ENCODE measurements at places on chromosomes 4 and X.

DNA sequence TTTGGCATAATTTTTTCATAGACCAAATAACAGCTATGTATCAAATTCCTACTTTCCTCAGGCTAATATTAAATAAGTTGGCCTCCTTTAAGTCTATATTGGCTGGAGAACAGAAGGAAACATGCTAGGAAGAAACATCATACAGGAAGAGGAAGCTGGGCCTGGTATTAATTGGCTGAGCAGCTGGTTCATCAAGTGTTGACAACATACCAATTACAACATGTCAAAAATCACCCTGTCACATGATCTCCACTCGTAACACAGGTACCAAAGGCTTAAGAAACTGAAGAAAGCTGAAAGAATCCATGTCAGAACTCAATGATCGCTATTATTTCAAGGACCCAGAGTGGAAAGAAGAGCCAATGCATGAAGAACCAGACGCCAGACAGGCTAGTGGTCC lies 10.5 kb downstream of the WDFY3 start:
- no peak for DNase-seq

- no peak for DNase-seq
Observed at GRCh38 chr4:94897023-94897422, 139.3 kb downstream of the BMPR1B start.

DNA sequence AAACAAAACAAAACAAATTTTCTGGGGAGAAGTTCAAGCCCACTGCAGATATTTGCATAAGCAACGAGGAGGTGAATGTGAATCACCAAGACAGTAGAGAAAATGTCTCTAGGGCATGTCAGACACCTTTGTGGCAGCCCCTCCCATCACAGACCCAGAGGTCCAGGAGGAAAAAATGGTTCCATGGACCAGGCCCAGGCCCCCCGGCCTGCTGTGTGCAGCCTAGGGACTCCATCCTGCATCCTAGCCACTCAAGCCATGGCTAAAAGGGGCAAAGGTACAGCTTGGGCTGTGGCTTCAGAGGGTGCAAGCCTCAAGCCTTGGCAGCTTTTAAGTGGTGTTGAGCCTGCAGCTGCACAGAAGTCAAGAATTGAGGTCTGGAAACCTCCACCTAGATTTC lies 54.0 kb downstream of the LPAR4 start:
- DNase-seq: no peak

DNA sequence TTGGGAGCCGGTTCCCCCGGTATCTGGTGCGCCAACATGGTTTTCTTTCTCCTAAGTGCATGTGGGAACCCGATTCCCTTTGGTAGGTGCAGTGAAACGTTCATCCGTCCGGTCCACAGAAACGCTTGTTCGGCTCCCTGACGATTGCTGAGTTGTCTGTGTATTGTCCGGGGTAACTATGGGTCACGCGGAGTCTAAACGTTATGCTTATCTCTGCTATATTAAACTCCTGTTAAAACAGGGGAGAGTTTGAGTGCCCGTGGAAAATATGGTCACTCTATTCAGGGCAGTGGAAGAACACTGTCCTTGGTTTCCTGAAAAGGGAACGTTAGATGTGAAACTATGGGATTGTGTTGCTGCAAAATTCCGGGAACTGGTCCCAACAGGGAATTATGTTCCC lies 32.4 kb upstream of the MGST2 start:
- no peak for DNase-seq

- DNase-seq: no peak
Observed at GRCh38 chr4:84167093-84167492, 332.0 kb downstream of the NKX6-1 start.

GRCh38 chr4:93983140-93983539 lies 154.6 kb downstream of the ATOH1 start:
- no peak for DNase-seq

DNA sequence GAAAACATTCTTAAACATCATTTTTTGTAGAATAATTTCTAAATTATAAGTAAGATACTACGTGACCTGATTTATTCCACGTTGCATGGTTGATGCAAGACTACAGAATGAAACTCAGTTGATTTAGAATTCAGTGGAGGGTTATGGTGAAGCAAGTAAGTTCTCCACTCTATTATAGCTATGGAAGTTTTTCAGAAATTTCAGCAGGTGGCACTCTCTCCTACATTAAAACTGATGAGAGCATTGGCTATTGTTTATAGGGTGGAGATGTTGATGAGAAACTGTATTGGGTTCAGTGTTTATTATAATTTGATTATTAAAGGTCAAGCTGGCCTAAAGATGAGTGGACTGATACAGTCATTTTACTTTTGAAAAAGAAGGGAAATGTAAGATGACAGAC lies 88.0 kb downstream of the FNIP2 start:
- no peak for DNase-seq

DNA sequence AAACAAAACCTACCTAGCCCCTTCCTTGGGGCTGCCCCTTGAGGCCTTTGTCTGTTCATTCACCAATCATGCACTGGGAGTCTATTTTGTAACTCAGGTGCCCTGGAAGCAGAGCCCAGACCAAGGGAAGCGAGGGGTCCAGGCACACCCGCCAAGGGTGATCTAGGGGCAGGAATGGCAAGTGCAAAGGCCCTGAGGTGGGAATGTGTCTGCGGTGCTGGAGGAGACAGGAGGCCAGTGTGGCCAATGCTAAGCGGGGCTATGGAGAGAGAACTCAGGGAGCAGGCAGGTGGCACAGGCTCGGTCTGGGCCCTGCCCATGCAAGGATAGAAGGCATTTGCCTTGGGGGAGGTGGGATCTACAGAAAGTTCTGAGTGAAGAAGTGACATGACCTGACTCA lies 3.5 kb upstream of the SH3BP2 start:
- DNase-seq: no peak

GRCh38 chr4:99979872-99980271 lies 29.8 kb upstream of the H2AZ1 start:
- no peak for DNase-seq

GRCh38 chrX:133401536-133401935 lies 13.8 kb downstream of the GPC4 start:
- DNase-seq: no peak
